ENCODE measurements at places on chromosomes 7 and 10. TPM values are rescaled to one million over a fixed set of nuclear protein-coding genes. Genes with fewer than 3 reads are reported as not detected.

Gene RBP3
- not detected for total RNA-seq

Gene MNX1
- total RNA-seq: not detected

- no peak for DNase-seq
Observed at GRCh38 chr7:4140933-4141332, 541.2 kb upstream of the FOXK1 start.

GRCh38 chr7:46545790-46546189 lies 624.7 kb upstream of the IGFBP3 start:
- no peak for DNase-seq

- no peak for DNase-seq
Observed at GRCh38 chr10:97153270-97153850, 32.4 kb downstream of the SLIT1 start.

Gene THSD7A
- total RNA-seq: 6.0 TPM

Gene RARRES2
- total RNA-seq: 210 TPM

- no peak for DNase-seq
Observed at GRCh38 chr10:54363390-54363789, 437.6 kb downstream of the PCDH15 start.

DNA sequence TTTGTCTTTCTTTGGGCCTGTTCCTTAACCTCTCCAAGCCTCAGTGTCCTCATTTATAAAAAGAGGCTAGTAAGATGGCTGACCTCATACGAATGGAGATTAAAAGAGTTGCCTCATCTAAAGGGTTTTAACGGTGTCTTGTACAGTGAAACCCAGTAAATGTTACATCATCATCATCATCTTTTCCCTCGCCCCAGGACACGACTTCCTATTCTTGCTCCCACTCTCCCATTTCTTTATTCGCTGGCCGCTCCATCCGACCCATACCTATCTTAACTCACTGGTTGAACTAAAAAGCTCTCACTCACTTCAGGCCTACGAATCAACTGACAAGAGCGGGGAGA lies 554 bp downstream of the FRA10AC1 start:
- DNase-seq: no peak

Gene CC2D2B
- 2.6 TPM for total RNA-seq

DNA sequence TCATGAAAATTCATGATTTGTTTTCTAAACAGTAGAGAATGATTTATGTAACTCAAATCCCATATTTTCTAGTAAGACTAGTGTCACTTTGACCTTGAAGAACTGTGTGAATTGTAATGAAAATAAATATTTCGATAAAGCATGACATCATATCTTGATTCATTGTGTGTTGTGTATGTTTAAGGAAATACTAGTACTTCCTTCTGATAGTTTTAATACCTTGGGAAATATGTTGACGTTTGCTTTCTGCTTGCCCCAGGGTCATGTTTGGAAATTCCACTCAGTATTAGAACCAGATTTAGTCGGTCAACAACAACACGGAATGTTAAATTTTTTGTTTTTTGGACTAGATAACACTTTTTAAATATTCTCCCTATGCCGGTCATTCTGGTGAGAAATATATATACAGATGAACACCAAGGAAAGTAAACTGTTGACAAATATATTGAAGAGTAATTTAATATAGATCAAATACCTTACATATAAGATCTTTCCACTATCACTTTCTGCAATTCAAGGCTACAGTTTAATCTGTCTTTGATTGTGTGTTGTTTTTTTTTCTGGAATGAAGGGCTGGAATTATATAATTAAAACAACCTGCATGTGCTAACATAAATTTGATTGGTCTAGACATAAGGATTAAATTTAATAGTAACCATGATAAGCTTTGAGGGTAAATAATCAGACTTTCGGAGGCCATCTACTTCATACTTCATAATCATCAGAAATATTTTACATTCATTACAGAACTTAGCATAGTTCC lies 126.2 kb downstream of the MDFIC start:
- DNase-seq: no peak

DNA sequence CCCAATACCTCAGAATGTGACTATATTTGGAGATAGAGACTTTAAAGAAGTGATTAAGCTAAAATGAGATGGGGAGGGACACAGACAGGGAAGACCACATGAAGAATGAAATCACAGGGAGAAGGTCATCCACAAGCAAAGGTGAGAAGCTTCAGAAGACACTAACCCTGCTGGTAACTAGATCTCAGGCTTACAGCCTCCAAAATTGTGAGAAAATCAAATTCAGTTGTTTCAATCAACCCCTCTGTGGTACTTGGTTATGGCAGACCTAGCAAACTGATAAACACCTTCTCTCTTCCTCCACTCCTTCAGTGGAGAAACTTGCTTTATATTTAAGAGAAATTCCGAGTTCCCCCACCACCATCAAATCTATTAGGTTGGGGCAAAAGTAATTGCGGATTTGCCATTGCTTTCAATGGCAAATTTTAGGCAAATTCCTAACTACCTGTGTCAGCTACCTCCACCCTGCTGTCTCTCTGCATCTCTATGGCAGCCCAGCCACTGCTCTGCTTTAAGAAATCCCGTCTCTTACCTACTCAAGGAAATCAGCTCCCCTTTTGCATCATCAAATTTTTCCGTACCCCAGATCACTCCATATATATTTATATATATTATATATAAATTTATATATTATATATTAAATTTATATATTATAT lies 38.2 kb downstream of the SEMA3E start:
- no peak for DNase-seq

DNA sequence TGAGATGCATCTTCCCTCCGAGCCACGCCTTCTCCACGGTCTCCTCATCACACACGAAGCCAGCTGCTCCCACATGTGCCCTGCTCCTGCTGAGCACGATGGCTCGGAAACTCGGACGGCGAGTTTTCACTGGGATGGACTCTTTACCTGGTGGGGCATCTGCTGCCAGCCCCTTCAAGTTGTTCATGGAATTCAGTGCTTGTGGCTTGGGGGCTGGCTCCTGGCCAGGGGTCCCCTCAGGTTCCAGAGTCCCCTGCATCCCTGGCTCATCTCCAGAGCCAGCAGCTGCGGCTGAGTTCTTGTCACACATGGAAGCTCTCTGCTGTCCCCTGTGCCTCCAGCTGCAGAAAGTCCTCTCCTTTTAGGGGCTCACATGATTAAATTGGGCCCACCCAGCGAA lies 654.0 kb downstream of the SDK1 start:
- DNase-seq: no peak

DNA sequence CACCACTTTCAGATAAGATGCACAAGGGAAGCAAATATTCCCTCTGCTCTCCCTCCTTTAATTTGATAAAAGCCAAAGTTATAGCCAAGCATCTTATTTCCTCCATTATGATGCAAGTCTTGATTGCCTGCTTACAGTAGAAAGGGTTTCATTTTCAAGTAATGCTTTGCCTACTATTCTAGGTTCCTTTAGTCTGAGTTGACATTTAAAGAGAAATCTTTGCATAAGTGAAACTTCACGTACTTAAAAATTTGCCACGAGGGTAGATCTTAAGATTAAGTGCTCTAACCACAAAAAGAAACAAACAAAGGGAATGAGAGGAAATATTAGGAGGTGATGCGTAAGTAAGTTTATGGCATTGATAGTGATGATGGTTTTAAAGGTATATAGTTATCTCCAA lies 78.1 kb upstream of the VWDE start:
- DNase-seq: no peak

GRCh38 chr7:37173670-37174069 lies 275.0 kb downstream of the ELMO1 start:
- DNase-seq: no peak

- peak; percentile 86 for DNase-seq
Observed at GRCh38 chr7:157612009-157612663, 275.3 kb downstream of the DNAJB6 start.

DNA sequence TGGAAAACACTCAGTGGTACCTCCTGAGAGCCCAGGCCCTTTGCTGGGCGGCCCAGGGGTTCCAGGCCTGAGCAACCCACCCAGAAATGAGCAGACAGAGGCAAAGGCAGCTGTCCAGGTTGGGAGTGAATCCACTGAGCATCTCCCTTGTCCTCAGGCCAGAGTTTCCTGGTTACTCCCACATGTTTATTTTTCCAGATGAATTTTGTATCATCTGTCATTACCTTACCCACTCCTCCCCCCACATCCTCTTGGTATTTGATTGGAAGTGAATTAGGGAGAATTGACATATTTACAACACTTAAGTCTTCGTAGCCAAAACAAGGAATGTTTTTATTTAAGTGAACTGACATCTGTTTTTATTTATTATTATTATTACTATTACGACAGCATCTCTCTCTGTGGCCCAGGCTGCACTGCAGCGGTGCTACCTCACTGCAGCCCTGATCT lies 13.2 kb upstream of the LMBR1 start:
- DNase-seq: no peak

DNA sequence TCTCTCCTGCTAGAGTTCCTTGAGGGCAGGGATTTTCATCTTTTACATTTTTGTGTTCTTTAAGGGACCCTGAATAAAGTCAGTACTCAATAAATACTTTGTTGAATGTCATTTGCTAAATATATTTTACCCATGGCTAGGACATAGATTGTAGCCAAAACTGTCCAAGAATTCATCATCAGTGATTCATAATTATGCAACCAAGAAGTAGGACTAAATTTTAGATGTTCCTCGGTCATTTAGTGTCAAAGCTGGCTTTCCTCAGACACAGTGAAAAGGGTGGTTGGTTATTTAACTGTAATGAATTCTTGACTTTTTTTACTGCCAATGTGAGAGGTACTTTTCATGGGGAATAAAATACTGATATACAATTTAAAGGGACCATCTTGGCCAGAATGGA lies 3.3 kb downstream of the NUDT13 start:
- DNase-seq: no peak

DNA sequence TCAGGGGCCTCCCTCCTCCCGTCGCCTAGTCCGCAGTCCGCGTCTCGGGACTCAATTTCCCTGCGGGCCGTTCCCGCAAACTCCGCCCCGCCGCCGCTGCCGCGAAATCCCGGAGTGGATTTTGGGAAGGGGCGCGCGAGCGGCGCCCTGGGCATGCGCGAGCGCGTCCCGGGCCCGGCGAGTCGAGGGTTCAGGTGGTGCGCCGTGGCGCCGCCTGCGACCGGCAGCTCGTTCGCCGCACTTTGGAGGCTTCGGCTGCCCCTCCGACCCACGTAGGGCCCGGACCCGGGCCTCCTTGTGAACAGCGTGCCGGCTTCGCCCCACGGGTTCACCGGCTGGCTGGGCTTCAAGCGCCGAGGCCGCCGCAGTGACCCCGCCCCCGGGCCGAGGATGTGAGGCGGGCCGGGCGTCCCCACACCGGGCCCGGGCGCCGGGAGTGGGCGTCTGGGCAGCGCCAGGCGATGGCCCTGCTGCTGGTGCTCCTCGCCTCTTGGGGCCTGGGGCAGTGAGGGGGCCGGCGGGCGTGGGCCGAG lies at the start of gene PLEKHA8:
PLEKHA8 (plus strand) TSS at position 197 of the 533 bp plus-strand sequence. CDS start 351 bp downstream, outside the sequence.
- peak; percentile 97 for DNase-seq

- no peak for DNase-seq
Observed at GRCh38 chr10:125641398-125641797, 41.6 kb downstream of the TEX36 start.

GRCh38 chr7:148515728-148516695 lies 74.6 kb upstream of the C7orf33 start:
- DNase-seq: no peak

DNA sequence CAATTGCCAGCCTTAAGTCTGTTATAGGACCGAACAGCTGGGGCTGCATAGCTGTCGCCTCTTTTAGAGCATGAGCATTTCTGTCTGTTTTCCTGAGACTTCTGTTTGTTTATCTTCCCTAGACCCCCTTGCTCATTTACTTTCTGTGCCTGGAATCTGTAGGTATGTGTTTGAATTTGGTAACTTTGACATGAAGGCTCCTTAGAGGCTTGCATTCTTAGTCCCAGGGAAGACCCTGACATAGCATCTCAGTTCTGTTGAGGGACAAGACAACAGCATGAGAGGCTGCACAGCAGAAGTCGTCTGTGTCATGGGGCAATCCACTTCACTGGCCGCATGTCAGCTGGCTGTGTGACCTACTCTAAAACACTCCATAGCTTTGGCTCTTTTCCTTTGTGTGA lies 58.7 kb downstream of the KLHDC10 start:
- DNase-seq: no peak

DNA sequence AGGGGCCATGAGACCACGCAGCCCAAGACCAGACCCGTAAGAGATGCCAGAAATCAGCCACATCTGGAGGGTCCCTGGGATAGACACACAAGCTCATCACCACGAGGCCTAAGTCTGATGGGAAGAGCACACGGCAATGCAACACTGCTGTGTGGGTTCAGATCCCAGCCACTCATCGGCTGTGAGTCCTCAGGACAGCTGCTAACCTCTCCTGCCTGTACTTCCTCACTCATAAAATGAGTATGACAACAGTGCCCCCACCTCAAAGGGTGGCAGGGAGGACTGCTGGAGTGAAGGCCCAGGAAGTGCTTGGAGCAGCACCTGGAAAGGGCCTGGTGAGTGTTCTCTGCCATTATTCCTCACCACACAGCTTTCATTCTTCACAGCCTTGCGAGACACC lies 60.9 kb downstream of the MAD1L1 start:
- peak; percentile 76 for DNase-seq

DNA sequence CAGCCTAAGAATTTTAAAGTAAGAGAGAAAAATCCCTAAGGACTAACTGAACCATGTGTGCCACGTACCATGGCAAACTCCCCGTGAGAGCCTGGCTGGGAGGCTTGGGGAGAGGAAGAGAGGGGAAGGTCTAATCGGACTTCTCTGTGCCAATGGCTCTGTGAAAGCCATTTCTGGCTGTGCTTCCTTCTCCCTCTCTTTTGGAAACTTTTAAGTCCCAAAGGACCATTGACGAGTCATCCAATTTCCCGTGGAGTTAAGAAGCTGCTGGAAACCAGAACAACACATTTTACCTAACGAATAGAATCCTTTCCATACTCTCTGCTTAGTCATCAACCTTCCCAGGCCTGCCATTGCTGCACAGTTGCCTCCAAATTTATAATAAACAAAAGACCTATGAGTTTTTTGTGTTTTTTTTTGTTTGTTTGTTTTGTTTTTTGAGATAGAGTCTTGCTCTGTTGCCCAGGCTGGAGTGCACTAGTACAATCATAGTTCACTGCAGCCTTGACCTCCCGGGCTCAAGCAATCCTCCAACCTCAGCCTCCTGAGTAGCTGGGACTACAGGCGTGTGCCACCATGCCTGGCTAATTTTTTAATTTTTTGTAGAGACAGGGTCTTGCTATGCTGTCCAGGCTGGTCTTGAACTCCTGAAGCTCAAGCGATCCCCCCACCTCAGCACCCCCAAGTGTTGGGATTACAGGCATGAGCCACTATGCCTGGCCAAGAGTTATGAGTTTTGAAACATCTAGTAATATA lies 13.2 kb downstream of the LAMB1 start:
- no peak for DNase-seq

Gene GTF2IRD2
- 26.8 TPM for total RNA-seq

Gene IFIT1B
- not detected for total RNA-seq

Gene ZNF32
- 35.1 TPM for total RNA-seq

Gene WDR86
- total RNA-seq: 19.4 TPM

Gene KCND2
- 2.9 TPM for total RNA-seq

Data from mesenteric fat pad (tissue), 1 donor.